ENCODE measurements at places on chromosomes 3 and 15. TPM values are rescaled to one million over a fixed set of nuclear protein-coding genes. Genes with fewer than 3 reads are reported as not detected.

DNA sequence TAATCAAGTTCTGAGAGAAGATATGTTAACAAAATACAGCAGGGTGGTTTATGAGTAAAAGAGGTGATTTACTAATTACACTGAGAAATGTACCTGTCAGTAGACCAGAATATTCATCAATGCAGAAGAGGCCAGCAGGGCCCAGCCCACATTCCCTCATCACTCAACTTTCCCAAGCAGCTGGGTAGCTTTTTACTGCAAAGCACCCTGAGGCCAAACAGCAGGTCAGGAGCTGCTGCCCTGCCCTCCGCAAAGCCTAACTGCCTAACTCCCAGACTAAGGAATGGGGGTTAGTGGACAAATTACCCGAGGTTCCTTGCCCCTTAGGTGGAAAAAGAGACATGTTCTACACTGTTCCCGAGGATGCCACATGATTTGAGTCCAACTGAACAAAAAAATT is 108.2 kb downstream of the TBL1XR1 start:
- no peak overlapping the region for H3K27ac ChIP-seq
- H3K27me3 ChIP-seq = no peaks in the 10 kb centered on the region
- H3K4me3 ChIP-seq = no peak overlapping the region
- DNase-seq = no peak
- H3K4me1 ChIP-seq = peaks cover 26% of the 10 kb centered on the region
- H3K36me3 ChIP-seq = peaks cover 12% of the 10 kb centered on the region

DNA sequence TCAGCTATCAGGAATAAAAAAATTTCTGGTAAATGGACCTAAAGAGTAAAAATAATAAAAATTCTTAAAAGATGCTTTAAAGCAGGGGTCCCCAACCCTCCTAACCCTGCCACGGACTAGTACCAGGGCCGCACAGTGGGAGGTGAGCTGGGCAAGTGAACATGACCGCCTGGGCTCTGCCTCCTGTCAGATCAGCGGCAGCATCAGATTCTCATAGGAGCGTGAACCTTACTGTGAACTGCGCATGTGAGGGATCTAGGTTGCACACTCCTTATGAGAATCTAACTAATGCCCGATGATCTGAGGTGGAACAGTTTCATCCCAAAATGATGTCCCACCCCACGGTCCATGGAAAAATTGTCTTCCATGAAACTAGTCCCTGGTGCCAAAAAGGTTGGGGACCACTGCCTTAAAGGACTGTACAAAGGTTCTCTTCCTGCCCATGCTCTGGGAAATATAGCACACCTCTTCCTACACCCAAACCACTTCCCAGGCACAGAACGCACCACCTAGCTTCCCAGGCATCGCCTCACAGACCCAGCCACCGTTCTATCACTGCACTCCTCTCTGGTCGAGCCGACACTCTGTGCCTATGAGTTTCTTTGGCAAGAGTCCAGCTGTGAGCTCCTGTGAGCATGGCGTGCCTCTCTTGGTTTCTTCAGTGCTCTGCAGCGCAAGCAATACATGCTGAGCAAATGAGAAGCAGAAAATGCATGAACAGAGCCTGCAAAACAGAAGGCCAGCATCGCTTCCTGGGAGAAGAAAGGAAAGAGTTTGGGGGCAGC is 104.9 kb downstream of the OCA2 start:
- H3K27ac ChIP-seq = no peak overlapping the region
- no peaks in the 10 kb centered on the region for H3K36me3 ChIP-seq
- H3K27me3 ChIP-seq = no peaks in the 10 kb centered on the region
- H3K4me3 ChIP-seq = no peak overlapping the region
- no peaks in the 10 kb centered on the region for H3K4me1 ChIP-seq

- no peak for DNase-seq
- no peak overlapping the region for H3K27ac ChIP-seq
- no peaks in the 10 kb centered on the region for H3K36me3 ChIP-seq
- no peak overlapping the region for H3K4me3 ChIP-seq
- H3K4me1 ChIP-seq = no peaks in the 10 kb centered on the region
Observed at GRCh38 chr15:65059931-65060596, 7.7 kb downstream of the RASL12 start.

DNA sequence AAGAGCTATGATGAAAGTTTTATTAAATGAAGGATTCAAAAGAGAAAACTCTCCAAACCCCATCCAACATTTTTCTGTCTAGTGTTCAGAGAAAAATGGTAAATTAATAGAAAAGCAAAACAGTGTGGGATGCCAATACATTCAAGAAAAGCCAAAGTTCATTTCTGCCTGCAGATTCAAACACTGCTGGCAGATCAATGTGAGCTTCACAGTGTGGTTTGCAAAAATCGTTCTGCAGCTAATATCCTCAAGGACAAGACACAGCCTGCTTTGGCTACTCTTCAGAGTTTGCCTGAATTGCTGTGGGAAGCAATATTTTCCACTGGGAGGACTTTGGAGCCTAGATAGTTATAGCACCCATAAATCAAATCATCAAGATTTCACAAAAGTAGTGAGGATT is 619.9 kb upstream of the SUCLG2 start:
- H3K27me3 ChIP-seq = no peaks in the 10 kb centered on the region
- no peak overlapping the region for H3K27ac ChIP-seq
- no peak for DNase-seq
- H3K4me3 ChIP-seq = no peak overlapping the region
- no peaks in the 10 kb centered on the region for H3K36me3 ChIP-seq
- no peaks in the 10 kb centered on the region for H3K4me1 ChIP-seq

DNA sequence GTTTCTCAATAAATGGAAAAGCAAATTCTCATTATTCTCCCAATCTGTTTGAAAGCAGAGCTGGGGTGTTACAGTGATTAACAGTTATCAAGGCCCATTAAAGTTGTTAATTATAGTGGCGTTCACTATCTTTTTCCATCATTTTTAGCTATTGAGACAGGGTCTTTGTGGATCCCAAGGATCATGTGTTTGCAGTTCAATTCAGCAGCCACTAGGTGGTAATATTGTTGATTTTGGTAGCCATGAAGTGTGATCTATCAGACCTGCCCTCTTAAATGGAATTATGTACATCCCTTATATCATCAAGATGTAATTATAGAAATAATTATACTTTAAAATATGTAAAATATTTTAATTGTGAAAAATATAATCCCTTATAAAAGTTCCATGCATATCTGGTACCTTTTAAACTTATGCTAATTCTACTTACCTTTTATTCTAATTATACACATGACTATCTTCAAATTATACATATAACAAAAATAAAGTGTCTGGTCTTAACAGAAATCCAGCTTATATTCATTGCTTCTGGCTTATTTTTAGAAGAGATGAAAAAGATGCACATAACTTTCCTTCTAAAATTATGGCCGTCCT is 126.4 kb downstream of the GREM1 start:
- no peaks in the 10 kb centered on the region for H3K36me3 ChIP-seq
- H3K4me1 ChIP-seq = peaks cover 7% of the 10 kb centered on the region
- peak; percentile 42 for DNase-seq
- H3K27ac ChIP-seq = no peak overlapping the region
- no peaks in the 10 kb centered on the region for H3K27me3 ChIP-seq
- H3K4me3 ChIP-seq = no peak overlapping the region

DNA sequence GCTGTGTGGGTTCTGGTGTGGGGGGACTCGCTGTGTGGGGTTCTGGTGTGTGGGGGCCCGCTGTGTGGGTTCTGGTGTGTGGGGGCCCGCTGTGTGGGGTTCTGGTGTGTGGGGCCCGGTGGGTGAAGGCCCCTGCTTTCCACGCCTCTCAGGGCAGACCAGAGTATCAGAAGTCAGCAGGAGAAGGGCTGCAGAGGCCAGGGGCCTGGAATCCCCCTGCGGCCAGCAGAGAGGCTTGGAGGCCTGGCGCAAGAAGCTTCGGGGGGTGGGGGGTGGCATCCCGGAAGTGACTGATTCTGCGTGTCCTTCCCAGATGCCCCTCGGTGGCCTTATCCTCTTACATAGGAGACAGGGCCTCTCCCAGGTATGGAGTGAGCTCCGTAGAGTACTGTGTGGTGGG is 37.4 kb downstream of the TNK2 start:
- no peak overlapping the region for H3K27ac ChIP-seq
- no peak overlapping the region for H3K4me3 ChIP-seq
- DNase-seq = no peak
- no peaks in the 10 kb centered on the region for H3K36me3 ChIP-seq
- H3K27me3 ChIP-seq = no peaks in the 10 kb centered on the region
- no peaks in the 10 kb centered on the region for H3K4me1 ChIP-seq

DNA sequence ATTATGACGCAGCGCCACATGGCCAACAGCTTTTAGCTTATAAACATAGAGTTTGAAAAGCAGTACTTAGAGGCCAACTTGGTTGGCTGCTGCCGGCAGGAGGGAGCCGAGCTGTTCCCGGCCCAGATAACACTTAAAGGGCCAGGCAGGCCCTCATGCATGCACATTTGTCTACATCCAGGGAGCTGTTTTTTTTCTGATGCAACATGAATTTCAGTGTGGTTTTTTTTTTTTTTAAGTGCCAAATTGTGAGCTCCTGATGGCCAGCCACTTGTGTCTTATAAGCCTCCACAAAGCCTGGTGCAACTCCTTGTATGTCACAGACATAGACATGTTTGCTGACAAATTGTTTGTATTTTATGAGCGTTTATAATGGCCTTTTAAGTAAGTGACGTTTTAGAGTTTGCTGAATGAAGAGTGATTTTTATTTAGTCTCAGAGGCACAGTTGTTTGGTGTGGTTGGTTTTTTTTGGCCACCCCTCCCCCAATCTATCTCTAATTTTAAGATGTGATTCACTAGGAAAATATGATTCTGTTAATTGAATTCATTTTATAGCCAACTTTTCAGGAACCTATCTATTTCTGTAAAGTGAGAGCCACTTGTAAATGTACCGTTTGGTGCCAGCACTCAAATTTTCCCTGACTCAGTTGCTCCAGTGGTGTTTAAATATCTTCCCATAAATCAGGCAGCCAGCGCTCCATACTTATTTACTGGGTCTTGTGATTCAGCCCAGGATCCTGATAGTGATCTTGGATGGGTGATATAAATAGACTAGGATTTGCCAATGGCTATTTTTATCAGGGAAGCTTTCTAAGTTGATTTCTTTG is 134.3 kb downstream of the VGLL4 start:
- peaks cover under 1% of the 10 kb centered on the region for H3K36me3 ChIP-seq
- DNase-seq = no peak
- H3K27ac ChIP-seq = no peak overlapping the region
- H3K4me1 ChIP-seq = no peaks in the 10 kb centered on the region
- H3K27me3 ChIP-seq = no peaks in the 10 kb centered on the region

GRCh38 chr15:69093127-69093526 is 67.3 kb upstream of the GLCE start:
- H3K27me3 ChIP-seq = no peaks in the 10 kb centered on the region
- no peak overlapping the region for H3K27ac ChIP-seq
- no peaks in the 10 kb centered on the region for H3K4me1 ChIP-seq
- no peak for DNase-seq
- H3K36me3 ChIP-seq = no peaks in the 10 kb centered on the region

DNA sequence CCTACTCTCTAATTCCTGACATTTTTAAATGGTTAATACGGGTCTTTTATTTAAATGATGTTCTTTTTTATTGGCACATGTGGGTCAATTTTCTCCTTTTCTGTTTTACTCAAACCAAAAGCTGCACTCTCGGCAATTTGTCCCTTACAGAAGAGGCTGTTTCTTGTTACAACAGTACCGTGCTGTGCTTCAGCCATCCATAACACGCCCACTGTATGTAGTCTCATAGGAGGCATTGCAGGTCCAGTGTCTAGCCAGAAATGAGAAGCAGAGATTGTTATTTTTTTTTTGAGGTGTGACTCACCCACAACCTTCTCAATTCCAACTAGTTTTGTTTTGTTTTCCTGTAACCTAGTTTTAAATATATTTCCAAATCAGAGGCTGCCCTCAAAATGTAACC is 164.6 kb downstream of the GMNC start:
- no peak for DNase-seq
- peaks cover 5% of the 10 kb centered on the region for H3K27me3 ChIP-seq
- no peaks in the 10 kb centered on the region for H3K4me1 ChIP-seq
- no peak overlapping the region for H3K4me3 ChIP-seq
- no peak overlapping the region for H3K27ac ChIP-seq

DNA sequence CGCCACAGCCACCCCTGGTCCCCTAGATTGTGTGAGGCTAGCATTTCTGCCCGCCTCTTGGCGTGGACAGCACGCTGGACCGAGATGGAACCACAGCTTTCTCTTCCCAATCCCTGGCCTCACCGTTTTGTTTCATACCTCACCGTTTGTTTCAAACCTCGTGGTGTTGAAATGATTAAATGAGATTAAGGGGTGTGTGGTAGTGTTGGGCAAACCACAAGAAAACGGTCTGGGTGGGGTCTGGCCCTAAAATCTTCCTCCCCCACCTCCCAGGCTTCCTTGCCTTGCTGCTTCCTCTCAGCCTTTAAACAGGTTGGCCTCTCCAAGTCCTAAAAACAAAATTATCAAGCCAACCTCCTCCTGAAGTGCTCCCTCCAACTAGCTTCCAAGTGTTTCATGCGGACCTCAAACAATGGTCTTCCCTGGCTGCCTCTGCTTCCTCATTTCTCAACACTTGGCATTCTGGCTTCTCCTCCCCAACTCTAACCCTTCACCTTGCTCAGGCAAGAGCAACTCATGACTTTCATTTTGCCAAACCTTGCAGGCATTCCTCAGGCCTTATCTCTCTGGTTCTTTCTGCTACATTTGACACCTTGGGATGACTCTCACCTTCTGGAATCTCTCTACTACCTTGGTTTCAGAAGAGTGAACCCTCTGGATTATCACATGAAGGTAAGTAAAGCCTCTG is 1.4 kb upstream of the ATP13A3 start:
- H3K4me1 ChIP-seq = peaks cover 59% of the 10 kb centered on the region
- peak overlapping the region; percentile 77 for H3K4me3 ChIP-seq
- DNase-seq = no peak
- H3K27me3 ChIP-seq = no peaks in the 10 kb centered on the region
- no peaks in the 10 kb centered on the region for H3K36me3 ChIP-seq

DNA sequence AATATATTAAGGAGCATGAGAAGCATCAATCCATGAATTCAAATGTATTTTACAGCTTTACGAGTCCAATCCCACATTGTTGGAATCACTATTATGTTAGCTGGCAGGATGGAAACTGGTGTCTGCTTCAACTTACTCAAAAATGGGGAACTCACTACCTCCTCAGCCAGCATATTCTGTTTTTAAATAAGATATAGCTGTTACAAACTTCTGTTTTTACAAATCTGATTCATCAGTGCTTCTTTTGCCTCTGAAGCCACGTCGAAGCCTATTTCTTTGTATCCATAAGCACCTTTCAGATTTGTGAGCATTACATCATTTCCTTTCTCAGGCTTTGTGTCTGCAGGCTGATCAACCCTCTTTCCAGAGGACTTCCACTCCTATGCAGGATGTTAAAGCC is 105.9 kb downstream of the TPRG1 start:
- no peak overlapping the region for H3K27ac ChIP-seq
- DNase-seq = no peak
- no peaks in the 10 kb centered on the region for H3K27me3 ChIP-seq
- H3K4me1 ChIP-seq = no peaks in the 10 kb centered on the region
- no peaks in the 10 kb centered on the region for H3K36me3 ChIP-seq

The P2RY13 gene
- 0.90 TPM for total RNA-seq

- H3K36me3 ChIP-seq = no peaks in the 10 kb centered on the region
- no peaks in the 10 kb centered on the region for H3K27me3 ChIP-seq
- H3K4me3 ChIP-seq = no peak overlapping the region
- DNase-seq = no peak
Observed at GRCh38 chr15:58203537-58203936, 65.4 kb downstream of the AQP9 start.
